ENCODE measurements at places on chromosomes 2 and 18.

GRCh38 chr2:16911746-16912145, 246.1 kb upstream of the CYRIA start:
- no peak for DNase-seq

- no peak for DNase-seq
These were observed 3.5 kb downstream of the YES1 start for GRCh38 chr18:808502-808901.

- peak; percentile 20 for DNase-seq
These were observed 42.2 kb downstream of the HIBCH start for GRCh38 chr2:190277234-190278112.

DNA sequence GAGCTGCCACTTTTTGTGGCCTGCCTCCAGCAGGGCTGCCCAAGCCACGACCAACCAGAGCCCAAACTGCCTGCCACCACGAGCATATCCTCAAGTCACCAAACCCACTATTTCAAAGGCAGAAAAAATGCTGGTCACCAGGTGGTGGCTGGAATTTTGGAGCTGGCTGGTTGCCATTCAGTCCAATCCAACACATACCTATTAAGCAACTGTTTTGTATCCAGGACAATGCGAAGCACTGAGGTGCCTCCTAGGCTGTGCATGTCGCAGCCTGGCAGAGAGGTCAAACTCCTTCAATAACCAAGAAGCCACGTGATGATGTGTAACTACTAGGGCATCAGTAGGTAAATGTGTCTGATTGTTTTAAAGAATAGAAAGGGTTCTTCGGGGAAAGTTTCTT, 108.3 kb upstream of the PPP1CB start:
- DNase-seq = no peak
